CD4-positive, CD25-positive, alpha-beta regulatory T cell (primary cell): ENCODE measurements at places on chromosomes 5 and 9.

GRCh38 chr5:40025586-40025985, 600.8 kb upstream of the DAB2 start:
- no peak for DNase-seq

DNA sequence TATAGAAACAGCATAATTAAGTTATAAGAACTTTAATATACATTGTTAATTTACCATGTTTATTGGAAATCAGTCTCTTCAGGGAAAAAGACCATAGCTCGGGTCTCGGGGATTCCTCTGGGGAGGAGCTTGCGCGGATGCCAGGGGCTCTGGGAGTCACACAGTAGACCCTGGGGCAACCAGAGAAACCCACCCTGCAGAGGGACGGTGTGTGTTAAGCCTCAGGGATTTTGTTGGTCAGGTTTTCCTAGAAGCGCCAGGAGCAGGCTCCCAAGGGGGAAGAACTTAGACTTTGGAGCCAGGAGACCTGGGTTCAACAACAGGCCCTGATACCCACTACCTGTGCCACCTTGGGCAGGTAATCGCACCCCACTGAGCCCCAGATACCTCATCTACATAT, 297.9 kb downstream of the MED10 start:
- DNase-seq = no peak

DNA sequence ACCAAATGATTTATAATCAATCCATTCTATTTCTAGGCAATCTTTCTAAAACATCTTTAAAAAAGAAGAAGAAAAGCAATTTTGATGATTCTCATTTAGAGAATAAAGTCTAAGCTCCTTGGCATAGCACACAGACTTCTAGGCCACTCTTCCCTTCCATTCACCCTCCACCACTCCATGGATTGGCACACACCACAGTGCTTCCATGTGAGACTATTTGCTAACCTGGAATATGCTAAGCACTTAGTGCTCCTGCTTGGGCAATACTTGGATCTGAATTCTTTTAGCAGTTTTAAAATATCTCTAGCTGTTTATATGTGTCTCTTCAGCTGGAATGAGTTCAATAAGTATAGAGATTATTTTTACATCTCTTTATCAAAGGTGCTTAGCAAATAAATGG, 177.6 kb upstream of the FBXL7 start:
- DNase-seq = no peak

GRCh38 chr9:94577036-94577435, 16.6 kb downstream of the FBP2 start:
- DNase-seq = no peak

DNA sequence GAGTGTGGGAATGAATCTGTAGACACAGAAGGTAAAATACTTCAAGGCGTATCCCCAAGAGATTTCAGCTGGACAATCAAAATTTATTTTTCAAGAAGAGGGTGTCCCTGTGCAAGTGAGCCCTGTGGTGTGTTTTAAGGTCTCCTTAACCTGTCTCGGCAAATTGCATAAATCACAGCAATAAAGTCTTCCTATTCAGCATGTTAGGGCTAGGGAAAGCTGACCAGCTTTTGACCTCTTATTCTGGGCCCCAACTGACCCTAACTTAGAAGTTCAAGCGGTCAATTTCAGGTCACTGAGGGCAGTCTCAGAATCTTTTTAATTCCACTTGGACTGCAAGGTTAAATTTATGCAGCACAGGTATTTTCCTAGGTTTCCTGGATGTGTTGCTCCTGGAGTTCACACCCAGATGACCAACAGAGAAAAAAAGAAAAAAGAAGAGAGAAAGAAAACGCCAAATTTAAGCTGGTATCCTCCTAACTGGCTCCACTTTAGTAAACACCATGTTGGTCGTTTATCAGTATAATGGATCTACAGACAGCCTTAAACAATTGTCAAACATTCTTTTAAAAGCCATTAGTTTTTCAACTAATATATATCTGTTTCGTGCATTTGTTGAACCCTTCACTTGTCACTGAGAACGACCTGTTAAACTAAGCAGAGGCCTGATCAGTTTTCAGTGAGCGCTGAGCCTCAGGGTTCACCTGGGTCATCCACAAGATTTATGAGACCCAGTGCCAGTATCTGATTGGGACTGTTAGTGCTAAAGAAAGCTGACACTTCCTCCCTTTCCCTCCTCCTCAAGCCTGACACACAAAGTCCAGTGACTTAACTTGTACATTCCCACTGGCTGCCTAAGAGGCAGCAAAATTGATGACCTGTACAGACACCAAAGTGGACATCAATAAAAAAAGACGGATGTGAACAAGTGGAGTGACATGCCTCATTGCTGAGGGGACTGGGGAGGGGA, 546.1 kb downstream of the NR2F1-AS1 start:
- no peak for DNase-seq

DNA sequence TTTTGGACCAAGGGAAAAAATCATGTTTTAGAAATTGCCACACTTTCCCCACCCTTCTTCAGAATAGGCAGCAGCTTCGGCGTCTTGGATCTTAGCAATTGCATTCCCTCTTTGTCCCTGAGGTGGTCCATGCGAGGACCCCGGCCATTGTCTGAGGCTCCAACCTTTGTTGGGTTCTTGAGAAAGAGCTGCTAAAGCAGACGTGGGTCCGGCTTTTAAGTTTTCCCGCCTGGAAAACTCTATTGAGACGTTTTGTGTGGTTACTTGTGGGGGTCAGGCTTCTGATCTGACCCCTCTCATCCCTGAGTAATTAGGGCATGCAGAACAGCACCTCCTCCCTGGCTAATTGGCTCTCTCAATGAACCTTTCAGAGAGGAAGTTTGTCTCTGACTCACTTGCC, 509.6 kb upstream of the TNC start:
- DNase-seq = no peak

DNA sequence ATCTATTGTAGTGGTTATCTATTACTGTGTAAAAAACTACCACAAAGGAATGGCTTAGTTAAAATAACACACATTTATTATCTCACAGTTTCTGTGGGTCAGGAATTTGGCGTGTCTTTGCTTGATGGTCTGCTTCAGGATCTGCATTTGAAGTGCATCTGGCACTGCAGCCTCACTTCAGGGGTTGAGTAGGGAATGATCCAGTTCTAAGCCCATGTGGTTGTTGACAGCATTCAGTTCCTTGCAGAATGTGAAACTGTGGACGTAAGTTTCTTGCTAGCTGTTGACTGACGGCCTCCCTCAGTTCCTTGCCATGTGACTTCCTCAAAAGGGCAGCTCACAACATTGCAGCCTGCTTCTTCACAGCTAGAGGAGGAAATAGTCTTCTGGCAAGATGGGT, 2.1 kb upstream of the OGN start:
- DNase-seq = peak; percentile 55

GRCh38 chr5:74640954-74641734, 616 bp upstream of the ENC1 start:
- DNase-seq = no peak

DNA sequence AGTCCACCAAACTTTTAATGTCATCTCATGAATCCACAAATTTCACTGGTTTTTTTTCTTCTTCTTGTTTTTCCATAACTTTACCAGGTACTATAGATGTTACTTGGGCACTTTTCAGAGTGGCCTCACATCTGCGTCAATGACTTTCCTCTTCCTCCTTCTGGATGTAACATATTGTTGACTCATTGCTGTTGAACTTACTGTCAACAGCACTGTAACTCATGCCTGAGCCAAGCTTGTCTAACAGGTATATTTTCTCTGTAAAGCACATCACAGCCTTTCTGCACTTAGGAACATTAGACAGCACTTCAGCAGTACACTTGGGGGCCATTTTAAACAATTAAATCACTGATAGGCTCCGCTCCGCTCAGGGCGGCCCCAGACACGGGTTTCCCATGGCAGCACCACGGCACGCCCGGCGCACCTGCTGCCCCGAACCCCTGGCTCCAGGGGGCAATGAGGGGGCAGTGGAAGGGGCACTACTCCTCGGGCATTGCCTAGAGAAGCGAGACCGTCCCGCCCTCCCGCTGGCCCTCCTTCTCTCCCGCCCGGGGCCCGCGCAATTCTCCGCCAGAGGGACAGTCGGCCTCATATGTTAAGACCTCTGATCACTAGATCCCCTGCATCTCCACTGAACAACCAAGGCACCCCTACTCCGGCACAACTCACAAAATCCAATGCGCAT, 41.9 kb upstream of the SPATA31C2 start:
- no peak for DNase-seq

DNA sequence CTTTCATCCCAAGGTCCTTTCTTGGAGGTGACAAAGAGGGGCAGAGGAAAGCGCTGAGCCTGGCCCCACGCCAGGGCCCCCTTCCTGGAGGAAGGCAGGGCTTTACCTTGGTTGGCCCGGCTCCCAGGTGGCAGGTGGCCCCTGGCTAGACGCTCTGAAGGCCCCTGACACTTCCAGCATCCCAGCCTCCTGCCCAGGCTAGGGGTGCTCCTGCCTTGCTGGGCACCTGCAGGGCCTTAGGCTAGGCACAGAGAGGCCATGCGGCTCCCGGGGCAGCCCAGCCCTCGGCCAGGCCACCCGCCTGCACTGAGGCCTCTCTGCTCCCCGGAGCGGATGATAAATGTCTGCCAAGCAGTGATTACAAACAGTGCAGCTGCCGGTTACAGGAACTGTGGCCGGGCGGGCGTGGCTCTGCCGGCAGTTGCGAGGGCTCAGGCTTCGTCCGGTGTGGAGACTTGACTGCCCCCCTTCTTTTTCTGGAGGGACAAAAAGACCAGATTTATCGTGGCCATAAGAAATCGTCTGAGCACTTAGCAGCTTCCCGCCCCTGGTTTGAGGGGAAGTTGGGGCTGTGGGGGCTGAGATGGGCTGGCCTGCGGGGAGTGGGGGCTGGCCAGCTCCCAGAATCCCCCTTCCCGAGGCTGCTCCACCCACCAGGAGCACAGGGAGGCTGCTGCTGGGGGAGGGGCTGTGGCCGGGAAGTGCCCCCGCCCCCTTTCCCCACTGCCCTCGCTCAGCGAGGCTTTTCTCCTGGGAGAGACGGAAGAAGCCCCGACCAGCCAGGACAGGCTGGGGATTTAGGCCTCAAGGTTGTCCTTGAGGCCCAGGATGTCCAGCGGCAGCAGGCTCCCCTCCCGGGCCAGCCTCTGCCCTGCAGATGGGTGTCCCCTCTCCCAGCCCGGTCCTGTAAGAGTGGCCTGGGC, 31.6 kb upstream of the UBAC1 start:
- peak; percentile 73 for DNase-seq

GRCh38 chr5:177382423-177383029, 1.7 kb upstream of the SLC34A1 start:
- DNase-seq = no peak

- no peak for DNase-seq
Measured at GRCh38 chr5:56343988-56344387, 110.9 kb upstream of the ANKRD55 start.
